Endothelial cell of umbilical vein (primary cell): ENCODE measurements at places on chromosomes 1 and 21.
A peak's percentile ranks its signal among the peaks of the same experiment; 100 is the strongest.

GRCh38 chr1:107943694-107944093 lies 21.3 kb downstream of the VAV3 start:
- H3K4me1 ChIP-seq, result no peaks in the 10 kb centered on the region
- no peak for DNase-seq
- no peaks in the 10 kb centered on the region for H3K27me3 ChIP-seq
- no peaks in the 10 kb centered on the region for H3K36me3 ChIP-seq
- no peak overlapping the region for H3K27ac ChIP-seq

GRCh38 chr1:94684690-94685250 lies 135.4 kb upstream of the SLC44A3 start:
- H3K27ac ChIP-seq, result no peak overlapping the region
- H3K4me3 ChIP-seq, result no peak overlapping the region
- H3K36me3 ChIP-seq, result no peaks in the 10 kb centered on the region
- peaks cover 7% of the 10 kb centered on the region for H3K27me3 ChIP-seq
- no peak for DNase-seq
- no peaks in the 10 kb centered on the region for H3K4me1 ChIP-seq

- no peaks in the 10 kb centered on the region for H3K36me3 ChIP-seq
- H3K4me1 ChIP-seq, result peaks cover 19% of the 10 kb centered on the region
- peak; percentile 46 for DNase-seq
- no peak overlapping the region for H3K27ac ChIP-seq
- no peaks in the 10 kb centered on the region for H3K27me3 ChIP-seq
These were observed 256.2 kb downstream of the DYRK1A start for GRCh38 chr21:37622755-37623154.

GRCh38 chr1:221075911-221076310 lies 196.7 kb downstream of the HLX start:
- H3K4me1 ChIP-seq, result no peaks in the 10 kb centered on the region
- no peak overlapping the region for H3K4me3 ChIP-seq
- DNase-seq, result no peak
- no peaks in the 10 kb centered on the region for H3K36me3 ChIP-seq
- H3K27me3 ChIP-seq, result no peaks in the 10 kb centered on the region

- H3K4me3 ChIP-seq, result peak overlapping the region; percentile 89
- H3K27me3 ChIP-seq, result no peaks in the 10 kb centered on the region
- H3K4me1 ChIP-seq, result peaks cover 30% of the 10 kb centered on the region
- DNase-seq, result peak; percentile 60
- H3K27ac ChIP-seq, result peak overlapping the region; percentile 65
These were observed 538 bp downstream of the GBP2 start for GRCh38 chr1:89125240-89125912.

DNA sequence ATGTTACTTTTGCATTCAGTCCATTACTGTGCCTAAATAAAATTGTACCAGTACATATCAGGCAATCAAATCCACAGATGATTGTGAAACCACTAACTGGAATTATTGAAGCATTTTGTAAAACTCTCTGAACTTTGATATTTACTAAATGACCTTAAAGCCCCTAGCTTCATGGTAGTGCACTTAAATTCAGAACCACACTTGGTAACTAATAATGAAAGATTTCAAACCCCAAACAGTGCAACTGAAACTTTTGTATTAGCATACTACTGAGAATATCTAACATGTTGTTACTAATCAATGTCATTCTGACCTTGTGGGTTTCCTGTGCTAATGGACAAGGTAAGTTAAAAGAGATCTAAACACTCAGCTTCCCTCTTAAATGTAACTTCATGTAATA lies at the start of gene CFHR3:
CFHR3 (plus strand) TSS at position 238 of the 400 bp plus-strand sequence; CDS start at position 285, 47 bp downstream.
- no peak within 1 kb of the TSS for H3K27ac ChIP-seq
- DNase-seq, result no peak
- no peaks in the 10 kb centered on the region for H3K36me3 ChIP-seq
- H3K4me3 ChIP-seq, result no peak within 1 kb of the TSS
- H3K27me3 ChIP-seq, result no peaks in the 10 kb centered on the region
- H3K4me1 ChIP-seq, result no peaks in the 10 kb centered on the region

GRCh38 chr1:32144033-32144432 lies 35.4 kb upstream of the TXLNA start:
- no peak overlapping the region for H3K4me3 ChIP-seq
- H3K27ac ChIP-seq, result no peak overlapping the region
- H3K36me3 ChIP-seq, result no peaks in the 10 kb centered on the region
- DNase-seq, result no peak
- peaks cover 6% of the 10 kb centered on the region for H3K4me1 ChIP-seq
- no peaks in the 10 kb centered on the region for H3K27me3 ChIP-seq

- H3K36me3 ChIP-seq, result no peaks in the 10 kb centered on the region
- no peak for DNase-seq
- no peaks in the 10 kb centered on the region for H3K4me1 ChIP-seq
- no peak overlapping the region for H3K27ac ChIP-seq
These were observed 304.8 kb downstream of the PTPRC start for GRCh38 chr1:198943484-198944187.

DNA sequence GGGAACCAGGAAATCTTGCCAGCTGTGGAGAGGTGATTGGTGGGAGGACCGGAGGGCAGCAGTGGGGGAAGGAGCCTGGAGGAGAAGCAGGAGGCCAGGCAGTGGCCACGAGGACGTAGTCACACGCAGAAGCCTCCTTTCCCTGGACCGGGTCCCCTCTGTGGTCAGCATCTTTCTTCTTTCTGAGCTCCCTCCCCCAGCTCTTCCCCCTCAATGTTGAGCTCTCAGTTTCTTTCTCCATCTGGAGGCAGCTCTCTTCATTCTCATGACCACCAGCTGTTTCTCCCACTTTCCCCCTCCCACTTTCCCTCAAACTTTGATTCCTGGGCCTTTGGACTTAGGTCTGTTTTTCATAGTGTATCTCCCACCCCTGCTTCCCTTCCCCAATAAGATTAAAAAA lies 18.3 kb downstream of the KIRREL1 start:
- no peak overlapping the region for H3K4me3 ChIP-seq
- H3K27me3 ChIP-seq, result no peaks in the 10 kb centered on the region
- peaks cover 61% of the 10 kb centered on the region for H3K4me1 ChIP-seq
- H3K27ac ChIP-seq, result peak overlapping the region; percentile 87
- no peaks in the 10 kb centered on the region for H3K36me3 ChIP-seq
- no peak for DNase-seq

- no peaks in the 10 kb centered on the region for H3K27me3 ChIP-seq
- H3K4me1 ChIP-seq, result peaks cover 70% of the 10 kb centered on the region
- peak overlapping the region; percentile 45 for H3K27ac ChIP-seq
- H3K4me3 ChIP-seq, result peak overlapping the region; percentile 82
- peak; percentile 90 for DNase-seq
These were observed 570 bp upstream of the NEK7 start for GRCh38 chr1:198156111-198156744.

DNA sequence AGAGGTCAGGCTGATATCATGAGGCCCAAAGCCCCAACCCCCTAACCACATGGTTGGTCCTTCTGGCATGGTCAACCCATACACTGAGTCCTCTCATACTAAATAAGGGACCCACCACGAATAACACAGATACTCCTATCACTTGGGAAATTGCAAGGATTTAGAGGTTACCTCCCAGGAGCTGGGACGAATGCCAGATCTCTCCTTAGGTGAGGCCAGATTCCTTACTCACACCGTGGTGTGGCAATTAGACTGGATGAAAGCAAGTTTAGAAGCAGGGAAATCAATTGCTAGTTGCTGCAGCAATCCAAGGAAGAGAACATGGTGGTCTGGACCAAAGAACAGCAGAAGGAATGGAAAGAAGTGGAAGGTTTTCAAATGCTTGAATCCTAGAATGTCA lies 60.1 kb downstream of the IER5 start:
- H3K27ac ChIP-seq, result no peak overlapping the region
- DNase-seq, result no peak
- peaks cover 4% of the 10 kb centered on the region for H3K27me3 ChIP-seq

- H3K36me3 ChIP-seq, result no peaks in the 10 kb centered on the region
- H3K4me1 ChIP-seq, result no peaks in the 10 kb centered on the region
- H3K4me3 ChIP-seq, result no peak overlapping the region
- no peak for DNase-seq
These were observed 18.3 kb downstream of the SORT1 start for GRCh38 chr1:109379422-109379821.

GRCh38 chr1:228022571-228023293 lies 15.9 kb downstream of the WNT3A start:
- H3K27ac ChIP-seq, result no peak overlapping the region
- no peaks in the 10 kb centered on the region for H3K4me1 ChIP-seq
- no peak for DNase-seq
- no peaks in the 10 kb centered on the region for H3K27me3 ChIP-seq

DNA sequence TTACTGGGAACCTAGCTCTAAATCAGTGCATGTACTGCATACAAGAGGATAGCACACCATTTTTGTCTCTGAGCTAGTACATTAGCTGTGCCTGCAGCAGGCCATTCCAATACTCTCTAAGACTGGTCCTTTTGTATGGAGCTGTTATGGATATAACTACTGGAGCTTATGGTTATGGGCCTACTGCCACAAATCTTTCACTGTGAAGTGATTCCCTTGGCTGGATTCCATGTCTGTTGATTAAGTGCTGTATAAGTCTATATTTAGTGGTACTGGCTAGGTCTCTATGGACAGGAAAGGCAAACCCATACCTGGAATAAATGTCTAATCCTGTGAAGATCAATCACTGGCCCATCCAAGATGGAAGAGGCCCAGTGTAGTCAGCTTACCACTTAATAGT lies 12.0 kb downstream of the ZFYVE9 start:
- no peaks in the 10 kb centered on the region for H3K4me1 ChIP-seq
- no peaks in the 10 kb centered on the region for H3K36me3 ChIP-seq
- H3K27me3 ChIP-seq, result no peaks in the 10 kb centered on the region
- DNase-seq, result no peak
- H3K27ac ChIP-seq, result no peak overlapping the region

- H3K27me3 ChIP-seq, result no peaks in the 10 kb centered on the region
- H3K27ac ChIP-seq, result no peak overlapping the region
- H3K36me3 ChIP-seq, result no peaks in the 10 kb centered on the region
- peaks cover 13% of the 10 kb centered on the region for H3K4me1 ChIP-seq
- H3K4me3 ChIP-seq, result no peak overlapping the region
These were observed 130.3 kb upstream of the TMEM51 start for GRCh38 chr1:15023205-15023604.

DNA sequence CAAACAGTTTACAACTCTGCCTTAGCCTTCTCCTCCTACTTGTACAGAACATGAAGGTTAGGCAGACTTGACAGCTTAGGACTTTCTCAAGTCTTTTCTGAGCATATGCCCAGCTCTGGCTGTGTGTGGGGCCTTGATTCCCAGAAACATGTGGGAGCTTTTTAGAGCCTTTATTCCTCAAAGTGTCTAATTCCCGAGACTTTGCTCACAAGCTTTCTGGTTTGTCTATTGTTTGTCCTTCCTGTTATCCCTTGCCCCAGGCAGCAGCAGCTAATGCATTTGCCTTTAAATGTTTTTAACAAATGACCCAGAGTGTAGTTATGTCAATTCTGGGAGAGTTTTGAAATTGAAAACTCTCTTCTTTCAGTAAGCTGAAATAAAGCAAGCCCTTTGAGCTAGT lies 29.2 kb downstream of the ST7L start:
- H3K27ac ChIP-seq, result no peak overlapping the region
- DNase-seq, result no peak
- H3K27me3 ChIP-seq, result no peaks in the 10 kb centered on the region

DNA sequence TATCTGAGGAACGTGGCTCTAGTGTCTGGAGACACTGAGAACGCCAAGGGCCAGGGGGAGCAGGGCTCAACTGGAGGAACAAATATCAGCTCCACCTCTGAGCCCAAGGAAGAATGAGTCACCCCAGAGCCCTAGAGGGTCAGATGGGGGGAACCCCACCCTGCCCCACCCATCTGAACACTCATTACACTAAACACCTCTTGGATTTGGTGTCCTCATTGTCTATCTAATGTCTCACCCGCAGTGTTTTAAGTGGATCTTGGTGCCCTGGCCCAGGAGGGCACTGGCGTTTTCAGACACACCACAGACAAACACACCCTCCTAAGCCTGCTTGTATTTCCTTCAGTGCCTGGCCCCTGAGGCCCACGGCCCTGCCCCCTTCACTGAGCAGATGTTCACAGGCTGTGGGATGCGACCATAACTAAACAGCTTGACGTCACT lies 2.2 kb upstream of the FALEC start:
- H3K4me3 ChIP-seq, result no peak overlapping the region
- no peak overlapping the region for H3K27ac ChIP-seq
- H3K4me1 ChIP-seq, result peaks cover 7% of the 10 kb centered on the region
- H3K27me3 ChIP-seq, result no peaks in the 10 kb centered on the region

GRCh38 chr21:43786807-43787440 lies 2.5 kb upstream of the RRP1 start:
- peaks cover 7% of the 10 kb centered on the region for H3K4me1 ChIP-seq
- H3K27me3 ChIP-seq, result no peaks in the 10 kb centered on the region
- no peak overlapping the region for H3K4me3 ChIP-seq
- DNase-seq, result no peak
- no peak overlapping the region for H3K27ac ChIP-seq
- no peaks in the 10 kb centered on the region for H3K36me3 ChIP-seq

- no peak overlapping the region for H3K4me3 ChIP-seq
- DNase-seq, result peak; percentile 33
- H3K27ac ChIP-seq, result no peak overlapping the region
These were observed 27.4 kb downstream of the C1orf116 start for GRCh38 chr1:207004931-207005830.

- no peak overlapping the region for H3K4me3 ChIP-seq
- H3K27me3 ChIP-seq, result peaks cover 44% of the 10 kb centered on the region
- H3K4me1 ChIP-seq, result peaks cover 9% of the 10 kb centered on the region
- H3K27ac ChIP-seq, result no peak overlapping the region
- H3K36me3 ChIP-seq, result no peaks in the 10 kb centered on the region
These were observed 5.1 kb downstream of the HLX start for GRCh38 chr1:220884109-220884980.

GRCh38 chr1:70820396-70820795 lies 227.2 kb downstream of the PTGER3 start:
- DNase-seq, result no peak
- H3K27me3 ChIP-seq, result no peaks in the 10 kb centered on the region
- no peak overlapping the region for H3K4me3 ChIP-seq
- no peaks in the 10 kb centered on the region for H3K36me3 ChIP-seq
- H3K4me1 ChIP-seq, result no peaks in the 10 kb centered on the region

DNA sequence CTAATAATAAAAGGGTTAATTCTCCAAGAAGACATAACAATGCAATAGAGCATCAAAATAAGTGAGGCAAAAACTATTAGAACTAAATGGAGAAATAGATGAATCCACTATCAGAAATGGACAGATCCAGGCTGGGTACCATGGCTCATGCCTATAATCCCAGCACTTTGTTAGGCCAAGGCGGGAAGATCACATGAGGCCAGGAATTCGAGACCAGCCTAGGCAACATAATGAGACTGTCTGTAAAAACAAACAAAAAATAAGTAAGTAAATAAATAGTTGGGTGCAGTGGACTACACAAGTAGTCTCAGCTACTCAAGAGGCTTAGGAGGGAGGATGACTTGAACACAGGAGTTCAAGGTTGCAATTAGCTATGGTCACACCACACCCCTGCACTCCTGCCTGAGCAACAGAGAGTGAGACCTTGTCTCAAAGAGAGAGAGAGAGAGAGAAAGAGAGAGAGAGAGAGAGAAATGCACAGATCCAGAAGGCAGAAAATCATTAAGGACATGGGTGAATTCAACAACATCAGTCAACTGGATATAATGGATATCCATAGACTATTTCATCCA lies 12.3 kb downstream of the FRRS1 start:
- no peak overlapping the region for H3K27ac ChIP-seq
- H3K36me3 ChIP-seq, result no peaks in the 10 kb centered on the region
- no peaks in the 10 kb centered on the region for H3K4me1 ChIP-seq
- no peak for DNase-seq
- no peak overlapping the region for H3K4me3 ChIP-seq
- no peaks in the 10 kb centered on the region for H3K27me3 ChIP-seq

GRCh38 chr1:53568540-53568939 lies 109.3 kb downstream of the DMRTB1 start:
- no peak overlapping the region for H3K27ac ChIP-seq
- DNase-seq, result no peak
- H3K27me3 ChIP-seq, result peaks cover 23% of the 10 kb centered on the region
- H3K4me1 ChIP-seq, result no peaks in the 10 kb centered on the region
- H3K4me3 ChIP-seq, result no peak overlapping the region
- H3K36me3 ChIP-seq, result no peaks in the 10 kb centered on the region
